Tibial nerve (tissue), 4 donors: ENCODE measurements at places on chromosomes 3 and 15. TPM values are rescaled to one million over a fixed set of nuclear protein-coding genes. Genes with fewer than 3 reads are reported as not detected.

- DNase-seq: no peak
Measured at GRCh38 chr3:37129871-37130270, 44.5 kb downstream of the LRRFIP2 start.

DNA sequence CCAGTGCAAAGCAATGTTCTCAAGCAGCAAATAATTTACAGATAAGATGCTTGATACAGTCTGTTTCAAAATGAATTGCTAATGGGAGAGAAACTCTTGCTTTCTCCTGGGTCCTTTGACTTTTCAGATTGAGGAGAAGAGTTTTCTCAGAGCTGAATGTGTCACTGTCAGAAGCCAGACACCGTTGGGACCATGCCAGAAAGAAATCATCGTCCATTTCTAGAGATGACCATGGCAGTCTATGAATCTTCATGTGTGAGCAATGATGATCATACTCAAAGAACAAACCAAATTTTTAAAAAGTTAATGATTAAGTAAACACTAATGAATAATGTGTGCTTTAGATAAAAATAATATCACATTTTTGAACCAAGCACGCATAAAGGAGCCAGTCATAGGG is 77.6 kb downstream of the ZNF385D start:
- no peak for DNase-seq

- no peak for DNase-seq
Measured at GRCh38 chr3:50587806-50588758, 18.8 kb downstream of the HEMK1 start.

DNA sequence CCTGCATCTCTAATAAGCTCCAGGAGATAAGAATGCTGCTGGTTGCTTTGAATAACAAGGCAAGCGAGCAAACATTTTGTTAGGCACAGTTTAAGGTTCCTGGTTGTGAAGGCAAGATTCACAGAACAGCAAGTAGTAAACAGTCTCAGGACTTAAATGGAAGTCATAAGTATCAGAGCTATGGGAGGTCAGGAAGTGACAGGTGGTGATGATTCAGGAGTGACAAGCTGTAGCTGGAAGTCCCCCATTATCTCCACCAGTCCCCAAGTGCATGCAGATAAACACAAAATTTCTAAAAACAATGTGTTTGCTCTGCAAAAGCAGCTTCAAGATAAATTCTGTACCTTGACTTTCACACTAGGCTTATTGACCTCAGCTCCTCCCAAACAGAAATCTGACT is 3.3 kb downstream of the FETUB start:
- DNase-seq: no peak

GRCh38 chr3:1591327-1592028 is 498.7 kb downstream of the CNTN6 start:
- DNase-seq: no peak

GRCh38 chr15:51097553-51098330 is 3.0 kb upstream of the TNFAIP8L3 start:
- no peak for DNase-seq

DNA sequence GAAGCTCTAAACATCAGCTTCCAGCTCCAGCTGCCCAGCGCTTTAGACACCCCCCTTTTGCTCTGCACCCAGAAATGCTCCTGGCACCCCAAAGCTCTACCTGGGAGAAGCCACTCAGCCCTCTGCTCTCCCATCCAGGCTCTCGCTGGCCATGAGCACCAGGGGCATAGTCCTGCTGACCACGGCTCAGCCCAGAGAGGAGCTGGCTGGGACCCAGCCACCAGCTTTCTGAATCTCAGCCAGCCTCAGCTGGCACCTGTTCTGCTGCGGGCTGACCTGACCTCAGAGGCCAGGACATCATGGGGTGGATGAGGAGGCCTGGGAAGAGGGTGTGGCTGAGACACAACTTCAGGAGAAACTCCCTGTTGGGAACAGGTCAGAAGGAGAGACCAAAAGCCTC is 8.6 kb downstream of the NTRK3 start:
- no peak for DNase-seq

DNA sequence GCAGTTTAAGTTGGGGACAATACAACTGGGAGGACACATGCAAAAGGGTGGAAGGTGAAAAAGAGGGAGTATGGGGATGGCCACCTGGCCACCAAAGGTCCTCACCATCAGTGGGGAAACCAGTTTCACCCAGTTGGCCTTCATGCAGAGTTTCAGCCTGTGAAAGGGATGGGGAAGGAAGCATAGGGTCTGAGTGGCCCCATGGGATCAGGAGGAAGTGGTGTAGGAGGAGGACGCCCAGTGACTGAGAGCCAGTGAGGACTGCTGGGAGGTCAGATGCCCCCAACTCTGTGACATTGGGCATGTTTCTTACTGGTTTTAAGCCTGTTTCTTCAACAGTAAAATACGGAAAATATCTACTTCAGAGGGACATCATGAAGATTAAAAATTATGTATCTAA is 16.3 kb downstream of the BCL2A1 start:
- DNase-seq: no peak

- no peak for DNase-seq
Measured at GRCh38 chr15:47685141-47685870, 32.0 kb upstream of the SEMA6D start.

DNA sequence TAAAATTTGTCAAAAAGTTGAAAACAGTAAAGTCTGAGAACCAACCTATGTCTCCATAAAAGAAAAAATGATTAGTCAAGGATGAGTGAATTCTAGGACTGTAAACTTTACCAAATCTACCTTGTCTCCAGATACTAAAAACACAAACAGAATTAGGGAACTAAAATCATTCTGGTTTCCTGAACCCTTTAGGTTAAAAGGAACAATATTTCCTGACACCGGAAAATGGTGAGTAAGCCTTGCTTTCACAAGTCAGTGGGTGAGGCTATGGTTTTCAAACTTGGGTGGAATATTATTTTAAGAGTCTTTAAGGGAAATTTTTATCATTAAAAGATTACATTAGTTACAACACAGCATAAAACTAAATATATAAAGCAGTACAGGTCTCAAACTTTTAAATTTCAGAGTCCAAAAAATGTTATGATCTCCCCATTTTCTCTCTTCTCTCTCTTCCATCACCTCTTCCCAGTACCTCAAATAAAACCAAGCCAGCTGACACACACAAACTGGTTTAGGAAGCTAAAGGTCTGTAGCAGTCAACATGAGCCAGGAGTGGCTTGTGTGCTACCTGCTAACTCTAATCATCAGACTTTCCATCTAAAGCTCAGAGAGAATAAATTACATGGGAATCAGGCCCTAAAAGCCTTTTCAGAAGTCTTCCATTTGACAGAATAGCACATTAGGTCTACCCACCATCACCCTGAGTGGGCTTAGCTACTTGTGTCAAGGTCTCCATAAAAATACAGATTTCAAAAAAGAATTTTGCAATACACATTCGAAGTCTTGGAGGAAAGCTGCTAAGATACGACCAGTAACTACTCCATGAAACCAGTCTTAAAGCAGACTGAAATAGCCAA is 2.2 kb downstream of the SLC12A6 start:
- DNase-seq: no peak

DNA sequence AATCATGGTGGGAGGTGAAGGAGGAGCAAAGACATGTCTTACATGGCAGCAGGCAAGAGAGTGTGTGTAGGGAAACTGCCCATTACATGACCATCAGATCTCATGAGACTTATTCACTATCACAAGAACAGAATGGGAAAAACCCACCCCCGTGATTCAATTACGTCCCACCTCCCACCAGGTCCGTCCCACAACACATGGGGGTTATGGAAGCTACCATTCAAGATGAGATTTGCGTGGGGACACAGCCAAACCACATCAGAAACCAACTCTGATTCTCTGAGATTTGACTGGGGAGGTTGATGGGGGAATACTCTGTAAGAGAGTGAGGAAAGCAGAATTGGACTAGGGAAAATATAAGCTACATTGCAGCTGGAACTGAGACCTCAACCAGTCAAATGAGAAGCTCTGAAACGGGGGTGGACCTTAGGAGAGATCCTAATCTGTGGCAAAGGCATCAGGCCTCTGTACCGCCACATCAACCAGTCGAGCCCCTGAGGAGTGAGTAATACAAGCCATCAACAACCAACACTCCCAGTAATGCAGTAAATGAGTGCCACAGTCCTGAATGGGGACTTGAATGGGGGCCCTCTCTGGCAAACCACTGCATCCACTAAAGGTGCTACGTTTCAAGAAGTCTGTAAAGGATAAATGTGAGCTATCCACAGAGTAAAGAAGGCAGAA is 207.9 kb upstream of the GADL1 start:
- no peak for DNase-seq

- DNase-seq: no peak
Measured at GRCh38 chr15:75347222-75348033, 589 bp downstream of the NEIL1 start.

DNA sequence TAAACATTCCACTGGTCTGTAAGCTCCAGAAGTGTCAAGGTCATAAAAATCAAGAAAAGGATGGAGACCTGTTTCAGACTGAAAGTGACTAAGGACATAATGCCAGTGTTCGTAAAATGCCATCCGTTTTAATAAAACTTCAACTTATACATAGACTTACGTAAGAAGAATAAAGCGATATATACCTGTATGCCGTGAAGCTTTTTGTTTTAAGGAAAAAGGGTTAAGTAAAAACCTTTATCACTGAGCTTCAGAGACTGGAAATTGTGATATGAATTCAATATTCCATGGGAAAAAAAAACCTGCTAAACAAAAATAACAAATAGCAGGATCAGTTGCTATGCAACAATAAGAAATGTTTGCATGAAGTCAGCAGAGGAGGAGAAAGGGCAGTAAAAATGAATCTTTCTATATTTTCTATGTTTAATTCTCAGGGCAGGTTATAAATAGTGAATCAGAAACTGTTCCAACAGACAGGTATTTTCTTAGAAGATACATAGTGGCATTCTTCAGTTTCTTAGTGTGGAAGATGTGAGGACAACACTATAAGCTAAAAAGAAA is 42.5 kb downstream of the CHSY1 start:
- DNase-seq: no peak

DNA sequence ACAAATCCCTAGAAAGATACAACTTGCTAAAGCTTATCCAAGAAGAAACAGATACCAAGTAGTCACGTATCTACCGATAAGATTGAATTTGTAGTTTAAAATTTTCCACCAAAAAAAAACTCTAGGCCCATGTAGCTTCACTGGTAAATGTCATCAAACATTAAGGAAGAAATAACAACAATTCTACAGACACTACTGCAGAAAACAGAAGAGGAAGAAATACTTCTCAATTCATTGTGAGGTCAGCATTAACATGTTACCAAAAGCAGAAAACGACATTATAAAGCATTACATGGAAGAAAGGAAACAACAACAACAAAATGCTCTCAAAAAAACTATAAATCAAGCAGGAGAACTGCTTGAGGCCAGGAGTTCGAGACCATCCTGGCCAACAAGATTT is 27.5 kb upstream of the TM4SF19 start:
- no peak for DNase-seq

- peak; percentile 82 for DNase-seq
Measured at GRCh38 chr15:49421991-49422390, 1.1 kb upstream of the FGF7 start.

GRCh38 chr3:86995537-86995936 is 4.6 kb upstream of the VGLL3 start:
- no peak for DNase-seq

DNA sequence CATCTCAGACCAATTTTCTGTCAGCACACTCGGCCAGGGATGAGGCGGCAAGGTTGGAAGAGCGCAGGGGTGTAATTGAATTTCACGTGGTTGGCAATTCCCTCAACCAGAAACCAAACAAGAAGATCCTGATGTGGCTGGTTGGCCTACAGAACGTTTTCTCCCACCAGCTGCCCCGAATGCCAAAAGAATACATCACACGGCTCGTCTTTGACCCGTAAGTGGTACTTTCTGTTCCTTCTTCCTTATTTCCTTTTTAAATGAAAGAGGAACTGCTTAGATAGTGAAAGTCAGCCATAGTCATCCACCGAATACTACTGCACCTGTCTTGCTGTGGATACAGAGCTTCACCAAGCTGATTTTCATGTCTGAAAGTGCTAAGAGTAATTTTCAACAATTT is 60.1 kb downstream of the SGO1 start:
- no peak for DNase-seq

- no peak for DNase-seq
Measured at GRCh38 chr15:89991312-89991711, 9.8 kb upstream of the ZNF710 start.

The UROC1 gene
- total RNA-seq: not detected

The NME9 gene
- total RNA-seq: not detected

The IMPG2 gene
- 0.22 TPM for total RNA-seq

The LIPH gene
- 0.20 TPM for total RNA-seq

The PLCB2 gene
- total RNA-seq: 42.3 TPM

The RTP1 gene
- total RNA-seq: not detected

The PRKCI gene
- total RNA-seq: 28.2 TPM

The PLA2G4D gene
- total RNA-seq: not detected

The NLGN1 gene
- 21.6 TPM for total RNA-seq

The ROBO1 gene
- 24.3 TPM for total RNA-seq

The HTR3C gene
- total RNA-seq: not detected
